ENCODE measurements at places on chromosomes 1 and 21. TPM values are rescaled to one million over a fixed set of nuclear protein-coding genes. Genes with fewer than 3 reads are reported as not detected.

Gene TNFSF18
- total RNA-seq: not detected

Gene LRRC71
- 0.26 TPM for total RNA-seq

Gene SPATA21
- total RNA-seq: not detected

Gene SPSB1
- 29.0 TPM for total RNA-seq

DNA sequence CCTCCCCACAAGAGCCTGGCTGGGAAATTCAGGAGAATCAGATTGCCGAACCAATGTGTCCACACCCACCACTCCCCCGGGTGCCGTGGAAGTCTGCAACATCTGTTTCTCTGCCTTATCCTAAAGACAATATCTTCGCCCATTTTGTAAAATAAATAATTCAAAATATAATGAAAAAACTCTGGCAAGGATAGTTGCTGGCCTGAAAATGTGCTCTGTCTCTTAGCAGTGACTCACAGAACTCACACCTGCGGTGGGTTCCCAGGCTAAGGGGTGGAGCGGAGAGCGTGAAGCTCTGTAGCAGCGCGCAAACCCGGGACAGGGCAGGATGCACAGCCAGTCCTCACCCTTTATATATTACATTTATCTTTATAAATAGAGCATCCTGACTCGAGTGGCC is 99.9 kb downstream of the COLGALT2 start:
- H3K4me1 ChIP-seq: no peaks in the 10 kb centered on the region
- no peak for DNase-seq
- H3K36me3 ChIP-seq: no peaks in the 10 kb centered on the region
- H3K27ac ChIP-seq: no peak overlapping the region
- no peaks in the 10 kb centered on the region for H3K27me3 ChIP-seq

GRCh38 chr1:65953170-65953569 is 160.5 kb downstream of the PDE4B start:
- H3K27me3 ChIP-seq: no peaks in the 10 kb centered on the region
- no peak overlapping the region for H3K4me3 ChIP-seq
- no peak overlapping the region for H3K27ac ChIP-seq
- peaks cover 9% of the 10 kb centered on the region for H3K4me1 ChIP-seq

GRCh38 chr1:228940926-228941325 is 205.6 kb downstream of the RHOU start:
- no peak for DNase-seq
- H3K4me1 ChIP-seq: peaks cover 27% of the 10 kb centered on the region
- H3K36me3 ChIP-seq: no peaks in the 10 kb centered on the region
- H3K4me3 ChIP-seq: no peak overlapping the region
- no peak overlapping the region for H3K27ac ChIP-seq

DNA sequence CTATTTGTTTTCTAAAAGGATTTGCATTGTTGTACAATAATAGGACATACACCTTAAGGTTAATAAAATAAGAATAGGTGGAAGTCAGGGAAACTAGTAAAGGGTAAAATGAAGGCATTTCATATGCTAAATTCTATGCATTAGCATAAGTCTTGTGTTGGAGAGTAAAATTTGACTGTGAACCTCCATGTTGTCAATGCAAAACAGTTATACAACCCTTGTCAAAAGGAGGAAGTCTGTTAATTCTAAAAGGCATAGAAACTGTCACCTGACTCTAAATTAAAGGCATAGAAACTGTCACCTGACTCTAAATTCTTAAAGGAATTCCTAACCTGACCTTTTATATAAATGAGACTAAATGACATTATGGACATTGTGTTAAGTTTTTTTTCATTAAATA is 291.8 kb downstream of the OLFM3 start:
- DNase-seq: no peak
- H3K4me1 ChIP-seq: no peaks in the 10 kb centered on the region
- H3K27me3 ChIP-seq: no peaks in the 10 kb centered on the region
- H3K36me3 ChIP-seq: no peaks in the 10 kb centered on the region

DNA sequence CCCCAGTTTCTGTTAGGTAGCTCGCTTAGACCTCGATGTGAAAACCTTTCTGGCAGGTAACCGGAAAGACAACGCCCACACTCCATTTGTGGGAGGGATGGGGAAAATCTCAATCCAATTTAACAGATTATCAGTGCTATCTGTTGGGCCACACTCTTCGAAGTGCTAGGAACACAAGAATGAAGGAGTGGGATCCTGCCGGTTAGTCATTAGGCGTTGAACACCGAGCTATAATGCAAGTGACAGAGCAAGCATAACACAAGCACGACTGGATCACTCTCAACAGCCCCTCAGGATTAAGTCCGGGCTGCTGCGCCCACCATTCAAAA is 531 bp downstream of the SNIP1 start:
- DNase-seq: no peak
- peaks cover 28% of the 10 kb centered on the region for H3K4me1 ChIP-seq

DNA sequence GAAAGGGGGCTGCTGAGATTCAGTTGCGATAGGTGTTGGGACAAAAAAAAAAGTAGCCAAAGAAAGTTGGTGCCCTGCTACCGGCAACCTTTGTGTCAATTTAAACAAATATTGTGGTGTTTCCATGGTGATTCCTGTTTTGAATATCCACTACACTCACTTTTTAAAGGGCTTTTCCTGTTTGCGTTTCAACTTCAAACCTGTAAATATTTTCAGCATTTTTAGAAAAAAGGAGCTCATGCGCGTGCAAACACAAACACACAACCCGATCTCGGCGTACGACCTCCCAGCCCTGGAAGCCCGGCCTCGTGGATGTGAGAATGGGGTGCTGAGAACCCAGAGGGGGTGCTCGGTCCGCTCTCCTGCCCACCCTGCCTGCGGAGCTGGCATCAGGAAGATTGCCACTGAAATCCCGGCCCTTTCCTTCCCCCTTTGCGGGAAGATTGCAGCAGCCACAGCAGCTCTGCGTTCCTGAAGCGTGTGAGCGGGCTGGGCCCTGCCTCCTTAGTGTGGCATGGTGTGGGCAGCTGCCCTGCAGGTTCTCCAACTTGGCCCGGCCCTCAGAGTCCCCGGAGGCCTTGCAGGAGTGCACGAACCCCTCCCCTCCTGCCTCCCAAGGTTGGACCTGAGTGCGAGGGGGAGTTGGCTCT is 34.8 kb downstream of the CASZ1 start:
- H3K27me3 ChIP-seq: no peaks in the 10 kb centered on the region
- DNase-seq: peak; percentile 87
- H3K27ac ChIP-seq: peak overlapping the region; percentile 72
- no peaks in the 10 kb centered on the region for H3K36me3 ChIP-seq

- no peak overlapping the region for H3K27ac ChIP-seq
These were observed 380.4 kb downstream of the NPHP4 start for GRCh38 chr1:5611851-5612250.

DNA sequence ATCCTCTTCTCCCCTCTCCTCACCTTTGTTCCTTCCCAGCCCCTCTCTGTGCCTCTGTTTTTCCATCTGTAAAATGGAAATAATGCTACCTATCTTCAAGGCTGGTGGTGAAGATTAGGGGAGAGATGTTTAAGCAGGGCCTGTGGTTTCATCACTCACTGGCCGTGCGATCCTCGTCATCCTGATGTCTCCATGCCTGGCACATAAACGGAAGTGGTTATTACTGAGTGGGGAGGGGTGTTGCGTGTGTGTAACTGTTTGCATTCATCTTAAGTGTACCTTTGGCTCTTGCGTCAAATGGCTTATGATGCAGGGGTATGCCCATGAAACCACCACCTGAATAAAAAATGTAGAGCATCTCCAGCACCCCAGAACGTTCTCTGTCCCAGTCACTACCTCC is 17.2 kb upstream of the C1QA start:
- DNase-seq: no peak
- no peaks in the 10 kb centered on the region for H3K36me3 ChIP-seq
- no peaks in the 10 kb centered on the region for H3K4me1 ChIP-seq
- no peak overlapping the region for H3K27ac ChIP-seq
- H3K27me3 ChIP-seq: peaks cover 68% of the 10 kb centered on the region

DNA sequence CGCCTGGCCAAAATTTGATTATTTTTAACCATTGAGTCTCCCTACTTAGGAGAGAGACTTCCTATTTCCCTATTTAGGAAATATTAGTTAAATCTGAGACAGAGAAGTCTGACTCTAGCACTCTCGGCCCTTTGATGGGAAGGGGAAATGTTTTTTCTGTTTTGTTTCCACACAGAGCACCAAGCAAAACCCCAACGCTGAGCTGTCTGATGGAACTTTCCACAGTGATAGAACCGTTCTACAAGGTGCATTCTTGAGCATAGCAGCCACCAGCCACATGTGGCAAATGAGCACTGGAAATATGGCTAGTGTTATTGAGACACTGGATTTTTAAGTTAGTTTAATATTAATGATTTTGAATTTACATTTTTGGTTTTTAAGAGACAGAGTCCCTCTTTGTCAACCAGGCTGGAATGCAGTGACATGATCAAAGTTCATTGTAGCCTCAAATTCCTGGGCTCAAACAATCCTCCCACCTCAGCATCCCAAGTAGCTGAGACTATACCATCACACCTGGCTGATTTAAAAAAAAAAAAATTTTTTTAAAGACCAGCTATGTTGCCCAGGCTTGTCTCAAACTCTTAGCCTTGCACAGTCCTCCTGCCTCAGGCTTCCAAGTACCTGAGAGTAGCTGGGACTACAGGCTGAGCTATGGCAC is 77.3 kb upstream of the GALNT2 start:
- H3K4me3 ChIP-seq: no peak overlapping the region
- no peak overlapping the region for H3K27ac ChIP-seq
- no peak for DNase-seq
- H3K36me3 ChIP-seq: no peaks in the 10 kb centered on the region
- H3K27me3 ChIP-seq: no peaks in the 10 kb centered on the region

DNA sequence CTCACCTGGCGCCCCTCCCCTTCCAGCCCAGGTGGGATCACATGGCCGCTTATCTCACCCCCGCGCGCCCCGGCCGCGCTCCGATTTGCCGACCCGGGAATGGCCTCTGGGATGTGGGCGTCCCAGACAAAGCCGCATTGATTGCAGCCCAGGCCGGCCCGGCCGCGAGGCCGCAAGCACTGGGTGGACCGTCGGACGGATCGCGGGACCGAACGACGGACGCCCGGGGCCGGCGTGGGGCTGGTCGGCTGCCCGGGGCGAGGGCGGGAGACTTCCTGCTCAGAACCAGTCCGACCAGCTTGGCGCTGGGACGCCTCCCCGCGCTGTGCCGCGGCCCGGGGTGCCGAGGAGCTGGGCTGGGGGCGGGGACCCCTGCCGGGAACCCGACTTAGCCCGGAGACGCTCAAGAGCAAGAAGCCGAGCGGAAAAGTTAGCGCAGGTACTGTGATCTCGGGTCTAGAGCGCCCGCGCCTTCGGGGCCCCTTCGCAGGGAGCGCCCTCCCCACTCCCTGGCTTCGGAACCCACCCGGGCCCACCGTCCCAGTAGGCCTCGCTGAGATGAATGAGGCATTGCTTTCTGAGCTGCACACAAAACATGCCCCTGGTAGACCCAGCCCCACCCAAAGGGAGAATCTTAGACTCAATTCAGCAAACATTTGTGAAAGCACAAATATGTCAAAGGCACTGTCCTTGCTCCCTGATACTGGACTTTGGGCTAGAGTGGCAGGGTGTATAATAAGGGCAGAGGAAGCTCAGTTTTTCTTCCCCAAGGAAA is 415 bp upstream of the LAD1 start:
- H3K4me3 ChIP-seq: peak overlapping the region; percentile 41
- H3K36me3 ChIP-seq: no peaks in the 10 kb centered on the region
- peaks cover 23% of the 10 kb centered on the region for H3K27me3 ChIP-seq
- peak; percentile 87 for DNase-seq
- peaks cover 13% of the 10 kb centered on the region for H3K4me1 ChIP-seq
- H3K27ac ChIP-seq: peak overlapping the region; percentile 65

- H3K27me3 ChIP-seq: no peaks in the 10 kb centered on the region
- no peaks in the 10 kb centered on the region for H3K36me3 ChIP-seq
- no peak overlapping the region for H3K4me3 ChIP-seq
- H3K27ac ChIP-seq: no peak overlapping the region
- no peaks in the 10 kb centered on the region for H3K4me1 ChIP-seq
- DNase-seq: no peak
These were observed 106.6 kb upstream of the POU3F1 start for GRCh38 chr1:38153066-38153777.

DNA sequence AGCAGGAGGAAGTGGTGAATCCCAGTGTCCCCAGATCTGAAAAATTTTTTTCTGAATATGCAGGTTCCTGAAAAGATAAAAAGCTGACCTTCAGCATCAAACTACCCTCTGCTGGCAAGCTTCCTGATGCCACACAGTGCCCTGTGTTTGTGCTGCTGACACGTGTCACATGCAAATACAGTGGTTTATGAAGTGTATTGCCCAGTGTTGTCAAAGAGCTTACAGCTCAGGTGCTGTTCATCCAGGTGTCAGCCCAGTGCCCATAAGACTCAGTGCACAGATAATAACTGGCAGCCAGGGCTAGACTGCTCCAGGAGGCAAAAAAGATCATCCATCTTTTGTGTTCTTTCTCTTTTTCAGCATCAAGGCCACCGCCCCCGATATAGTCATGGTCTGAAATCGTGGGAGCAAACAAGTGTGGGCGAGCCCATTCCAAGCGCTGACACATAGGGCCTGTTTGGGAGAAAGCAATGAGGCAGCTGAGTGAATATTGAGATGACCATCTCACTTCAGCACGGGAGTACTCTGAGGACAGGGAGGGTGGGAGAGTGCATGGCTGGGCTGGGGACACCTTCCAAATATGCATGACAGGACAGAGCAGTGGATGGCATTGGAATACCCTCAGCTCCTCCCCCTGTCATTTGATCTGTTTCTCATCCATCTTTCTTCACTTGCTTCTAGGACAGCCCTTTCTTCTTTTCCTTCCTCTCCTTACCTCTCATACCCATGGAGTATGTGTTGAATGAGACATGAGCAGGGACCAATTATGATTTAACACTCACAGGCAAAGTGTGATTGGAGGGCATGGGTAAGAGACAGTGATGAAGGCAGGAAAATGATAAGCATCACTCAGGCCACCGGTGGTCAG is 6.4 kb upstream of the KCNK1 start:
- no peak overlapping the region for H3K4me3 ChIP-seq
- no peaks in the 10 kb centered on the region for H3K4me1 ChIP-seq
- no peak for DNase-seq
- H3K27ac ChIP-seq: no peak overlapping the region

GRCh38 chr1:246934765-246935164 is 3.0 kb upstream of the AHCTF1 start:
- no peak overlapping the region for H3K4me3 ChIP-seq
- H3K4me1 ChIP-seq: peaks cover 12% of the 10 kb centered on the region
- H3K27ac ChIP-seq: no peak overlapping the region
- H3K27me3 ChIP-seq: no peaks in the 10 kb centered on the region
- H3K36me3 ChIP-seq: no peaks in the 10 kb centered on the region

GRCh38 chr1:157505481-157506272 is 46.6 kb downstream of the FCRL5 start:
- H3K27me3 ChIP-seq: no peaks in the 10 kb centered on the region
- no peaks in the 10 kb centered on the region for H3K36me3 ChIP-seq
- H3K4me1 ChIP-seq: no peaks in the 10 kb centered on the region
- DNase-seq: peak; percentile 66
